ENCODE measurements at places on chromosomes 5 and 9.

GRCh38 chr9:32069169-32069813, 315.2 kb upstream of the ACO1 start:
- DNase-seq = no peak

GRCh38 chr5:96198356-96199058, 234.5 kb downstream of the PCSK1 start:
- no peak for DNase-seq

DNA sequence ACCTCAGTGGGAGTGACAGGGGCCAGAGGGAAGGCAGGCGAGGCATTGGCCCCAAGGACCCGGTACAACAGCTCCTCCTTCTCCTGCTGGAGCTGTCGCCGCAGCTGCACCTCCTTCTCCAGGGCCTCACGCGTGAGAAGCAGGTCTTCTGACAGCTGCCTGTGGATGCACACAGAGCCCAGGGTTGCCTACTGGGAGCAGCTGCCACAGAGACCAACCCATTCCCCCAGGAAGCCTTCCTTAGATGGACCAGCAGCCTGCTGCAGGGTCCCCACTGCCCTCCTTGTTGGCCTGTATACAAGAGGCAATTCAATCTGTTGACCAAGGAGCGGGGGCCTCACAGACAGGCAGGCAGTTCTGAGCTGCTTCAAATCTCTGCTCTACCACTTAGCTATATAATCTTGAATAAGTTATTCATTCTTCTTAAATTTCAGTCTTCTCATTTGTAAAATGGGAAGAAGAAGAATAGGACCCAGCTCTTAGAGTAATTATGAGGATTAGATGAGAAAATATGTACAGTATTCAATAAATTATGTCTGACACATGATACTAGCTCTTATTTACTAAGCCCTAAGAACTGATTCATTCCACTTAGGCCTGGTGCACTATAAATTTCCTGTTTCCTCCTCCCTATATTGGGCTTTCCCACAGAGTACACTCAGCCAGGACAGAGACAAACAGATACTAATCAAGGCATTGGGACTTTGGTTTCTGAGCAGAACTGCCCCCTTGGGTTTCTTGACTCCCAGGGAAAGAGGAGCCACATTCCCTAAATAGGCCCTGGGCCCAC, 26.1 kb upstream of the ANXA6 start:
- DNase-seq = peak; percentile 28

DNA sequence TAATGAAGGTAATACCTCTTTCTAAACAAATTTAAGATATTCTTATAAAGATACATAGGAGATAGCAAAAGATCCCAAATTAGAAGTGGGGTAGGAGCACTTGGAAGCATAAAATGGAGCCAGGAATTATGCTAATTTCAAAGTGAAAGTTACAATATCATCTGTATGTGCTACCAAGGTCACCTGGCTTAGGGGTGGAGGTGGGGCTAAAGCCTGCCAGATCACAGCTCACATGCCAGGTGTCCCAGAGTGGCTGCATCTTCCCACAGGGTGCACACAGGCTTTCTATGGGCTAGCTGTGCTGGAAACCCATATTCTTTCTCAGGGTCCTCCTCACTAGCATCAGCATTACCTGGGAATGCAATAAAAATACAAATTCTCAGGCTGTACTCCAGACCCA, 118.2 kb upstream of the TXNDC8 start:
- DNase-seq = no peak

- no peak for DNase-seq
Observed at GRCh38 chr5:67203701-67204074, 7.1 kb upstream of the CD180 start.

GRCh38 chr9:106883626-106884190, 20.7 kb downstream of the ZNF462 start:
- peak; percentile 51 for DNase-seq

GRCh38 chr5:153905219-153905618, 133.5 kb downstream of the FAM114A2 start:
- no peak for DNase-seq

- no peak for DNase-seq
Observed at GRCh38 chr9:69658987-69659675, 13.0 kb downstream of the APBA1 start.

DNA sequence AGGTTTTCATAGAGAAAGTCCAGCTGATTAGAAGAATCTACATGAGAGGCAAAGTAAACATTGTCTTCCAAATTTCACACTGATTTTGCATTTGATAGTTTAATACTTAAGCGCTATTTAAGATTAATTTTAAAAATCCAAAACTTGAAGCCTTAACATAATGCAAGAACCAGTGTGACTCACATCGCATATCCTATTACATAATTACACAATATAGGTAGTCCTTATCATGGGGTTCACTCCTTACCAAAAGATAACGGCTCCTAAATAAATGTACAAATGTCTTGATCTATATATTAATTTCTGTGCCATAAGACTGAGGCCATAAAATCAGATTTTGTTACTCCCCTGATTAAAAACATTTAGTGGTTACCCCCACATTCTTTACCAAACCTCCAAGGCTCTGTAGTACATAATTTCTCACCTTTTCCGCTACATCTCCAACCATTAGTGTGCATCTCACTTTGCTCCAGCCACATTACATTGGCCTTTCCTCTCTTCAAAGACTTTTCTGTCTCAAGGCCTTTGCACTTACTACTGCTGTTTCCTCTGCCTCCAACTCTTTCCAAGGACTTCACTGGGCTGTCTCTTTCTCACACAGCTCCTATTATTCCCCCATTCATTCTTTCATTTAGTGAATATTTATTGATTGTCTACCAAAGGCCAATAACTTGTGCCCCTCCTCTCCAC, 1.0 kb downstream of the RIOK2 start:
- no peak for DNase-seq

DNA sequence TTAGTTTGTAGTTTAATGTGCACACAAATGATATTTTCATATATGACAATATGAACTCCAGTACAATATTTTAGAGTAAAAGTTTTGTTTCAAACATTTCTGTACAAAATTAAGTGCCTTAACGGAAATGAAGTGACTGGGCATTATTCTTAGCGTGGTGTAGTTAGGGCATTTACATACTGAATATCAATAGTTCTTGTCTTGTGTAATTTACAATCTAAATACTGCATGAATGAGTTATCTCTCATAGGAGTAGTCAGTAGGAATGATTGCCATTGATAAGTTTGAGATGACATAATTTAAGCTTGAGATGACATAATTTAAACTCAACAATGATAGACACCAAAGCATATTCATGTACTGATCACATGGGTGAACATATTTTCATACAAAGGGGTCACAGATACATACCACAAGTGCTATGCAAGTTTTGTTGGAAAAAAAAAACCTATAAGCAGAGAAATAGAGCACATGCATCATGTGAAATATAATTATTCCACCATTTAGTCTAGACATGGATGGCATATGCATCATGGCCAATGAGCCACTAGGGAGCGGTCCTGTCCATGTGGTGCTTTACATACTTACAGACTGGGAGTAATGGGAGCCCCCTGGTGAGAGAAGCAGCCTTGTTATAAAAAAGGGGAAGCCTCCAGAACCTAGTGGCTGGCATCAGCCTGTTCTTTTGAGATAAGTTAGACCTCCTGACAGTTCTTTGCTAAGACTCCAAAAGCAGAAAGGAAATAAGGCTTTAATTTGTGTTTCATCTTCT, 1523.9 kb downstream of the MAT2B start:
- DNase-seq = no peak

- DNase-seq = no peak
Observed at GRCh38 chr5:167864801-167865200, 426.6 kb upstream of the WWC1 start.

DNA sequence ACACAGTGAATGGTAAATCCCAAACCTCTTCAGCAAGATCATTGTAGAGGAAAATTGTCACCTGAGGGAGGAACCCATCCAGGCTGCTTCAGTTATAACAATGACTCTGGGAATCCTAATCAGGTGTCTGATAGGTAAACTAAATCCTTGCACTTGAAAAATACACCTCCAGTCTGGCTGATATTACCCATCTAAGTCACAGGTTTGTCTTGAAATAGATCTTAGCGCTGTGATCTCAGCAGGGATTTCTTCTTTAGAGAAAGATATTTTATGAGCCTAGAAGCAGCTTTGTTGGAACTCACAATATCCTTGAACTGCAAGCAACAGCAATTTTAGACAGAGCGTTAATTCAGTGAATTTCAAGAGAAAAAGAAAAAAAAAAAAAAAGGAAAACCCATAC, 149.7 kb downstream of the SGCD start:
- DNase-seq = no peak

GRCh38 chr5:141757402-141757801, 75.4 kb upstream of the ARAP3 start:
- DNase-seq = peak; percentile 5

DNA sequence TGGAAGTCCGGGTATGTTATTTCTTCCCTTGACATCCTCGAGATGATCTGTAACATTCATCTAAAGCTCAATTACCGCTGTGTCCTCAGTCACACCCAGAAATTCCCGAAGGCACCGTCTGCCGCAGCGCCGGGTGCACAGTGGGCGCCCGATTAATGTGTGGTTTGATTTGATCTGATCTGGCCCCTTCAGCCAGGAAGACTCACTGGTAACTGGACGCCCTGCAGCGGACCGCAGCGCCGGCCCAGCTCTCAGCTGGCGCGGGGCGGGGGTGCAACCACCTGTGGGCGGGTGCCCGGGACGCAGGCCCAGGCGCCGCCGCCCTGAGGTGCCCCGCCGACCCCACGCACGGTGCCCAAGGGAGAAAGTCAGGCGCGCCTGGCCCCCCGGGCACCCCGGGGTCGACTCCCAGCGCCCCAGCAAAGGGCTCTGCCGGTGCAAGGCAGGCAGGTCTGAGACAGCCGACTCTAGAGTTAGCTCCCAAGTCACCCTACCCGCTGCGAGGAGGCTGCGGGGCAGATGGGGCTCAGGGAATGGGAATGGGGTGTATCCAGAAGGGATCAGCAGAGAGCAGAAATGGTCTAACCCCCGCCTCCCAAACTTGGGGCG, 1.7 kb downstream of the EPB41L4B start:
- DNase-seq = no peak

GRCh38 chr9:129449066-129449465, 171.8 kb downstream of the C9orf50 start:
- no peak for DNase-seq

DNA sequence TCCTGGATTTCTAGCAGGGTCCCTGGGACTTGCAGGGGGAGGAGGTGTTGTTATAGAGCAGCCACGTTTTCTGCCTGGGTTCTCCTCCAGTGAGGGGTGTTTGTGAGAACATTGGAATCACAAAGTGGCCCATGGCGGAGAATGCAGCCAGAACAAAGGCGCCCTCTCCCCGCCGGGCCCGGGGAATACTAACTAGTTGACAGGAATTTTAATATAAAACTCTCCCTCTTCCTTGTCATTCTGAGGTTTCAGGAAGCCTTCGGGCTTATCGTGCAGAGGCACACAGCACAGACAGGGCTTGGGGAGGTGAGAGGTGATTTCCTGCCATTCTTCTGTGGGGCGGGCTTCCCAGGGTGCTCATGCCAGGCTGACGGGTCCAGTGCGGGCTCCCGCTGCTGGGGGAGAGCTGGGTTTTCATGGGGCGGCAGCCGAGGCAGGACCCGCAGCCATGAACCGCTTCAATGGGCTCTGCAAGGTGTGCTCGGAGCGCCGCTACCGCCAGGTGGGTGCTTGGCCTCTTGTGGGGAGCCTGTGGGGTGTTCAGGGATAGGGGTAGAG, 37.7 kb downstream of the RGS3 start:
- DNase-seq = no peak

- no peak for DNase-seq
Observed at GRCh38 chr5:179314606-179315355, 30.5 kb downstream of the ADAMTS2 start.

GRCh38 chr9:109242741-109243140, 75.7 kb upstream of the FRRS1L start:
- no peak for DNase-seq

- no peak for DNase-seq
Observed at GRCh38 chr5:43209060-43209459, 17.0 kb downstream of the NIM1K start.

DNA sequence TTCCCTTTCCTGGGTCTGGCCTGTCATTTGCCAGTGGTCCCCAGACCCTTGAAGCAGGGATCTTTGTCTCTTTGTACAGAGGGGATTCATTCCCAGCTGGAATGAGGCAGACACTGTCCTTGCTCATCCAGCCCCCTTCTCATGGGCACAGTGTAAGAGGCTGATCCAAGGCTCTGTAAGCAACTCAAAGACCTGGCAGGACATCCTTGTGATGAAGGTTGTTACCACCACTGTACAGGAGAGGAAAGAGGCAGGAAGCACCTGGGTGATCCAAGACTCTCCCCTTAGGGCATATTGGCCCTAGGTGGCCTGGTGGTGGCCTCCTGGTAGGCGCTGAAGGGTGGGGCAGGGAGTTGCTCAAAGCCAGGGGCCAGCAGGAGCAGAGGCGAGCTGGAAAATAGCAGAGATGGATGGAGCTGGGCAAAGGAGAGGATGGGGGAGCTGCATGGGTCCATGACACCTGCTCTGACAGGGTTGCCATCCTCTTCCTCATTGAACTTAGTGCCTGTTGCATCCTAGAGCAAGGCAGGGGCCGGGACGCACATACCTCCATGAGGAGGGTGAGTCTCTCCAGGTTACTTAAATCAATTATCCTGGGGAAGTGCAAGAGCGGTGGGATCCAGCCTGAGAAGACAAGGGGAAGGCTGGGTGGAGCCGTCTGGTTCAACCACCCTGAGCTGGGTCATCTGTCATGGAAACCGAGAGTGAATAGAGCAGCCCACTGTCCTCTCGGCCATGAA, 9.8 kb upstream of the GADD45G start:
- DNase-seq = no peak

DNA sequence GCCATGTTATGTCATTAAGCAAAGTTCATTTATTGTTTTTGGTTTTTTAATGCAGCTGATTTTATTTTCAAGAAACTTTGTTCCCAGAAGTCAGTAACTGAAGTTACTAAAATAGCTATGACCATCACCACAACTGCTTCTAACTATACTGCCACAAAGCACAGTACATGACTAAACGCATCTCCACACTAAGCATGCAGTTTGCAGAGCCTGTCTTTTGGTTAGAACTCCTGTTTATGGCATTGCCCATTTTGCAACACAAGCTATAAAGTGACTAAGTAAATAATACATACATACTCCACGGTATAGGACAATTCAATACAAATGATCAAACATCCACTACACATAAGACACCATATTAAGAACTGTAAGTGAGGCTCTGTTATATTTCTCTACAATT, 109.7 kb downstream of the MLLT3 start:
- peak; percentile 24 for DNase-seq
